Stimulated activated CD4-positive, alpha-beta T cell treated with anti-CD3 and anti-CD28 coated beads, Interleukin-2, amount 100 ng/mL, for 4 hours (primary cell): ENCODE measurements at places on chromosomes 1 and 21.

DNA sequence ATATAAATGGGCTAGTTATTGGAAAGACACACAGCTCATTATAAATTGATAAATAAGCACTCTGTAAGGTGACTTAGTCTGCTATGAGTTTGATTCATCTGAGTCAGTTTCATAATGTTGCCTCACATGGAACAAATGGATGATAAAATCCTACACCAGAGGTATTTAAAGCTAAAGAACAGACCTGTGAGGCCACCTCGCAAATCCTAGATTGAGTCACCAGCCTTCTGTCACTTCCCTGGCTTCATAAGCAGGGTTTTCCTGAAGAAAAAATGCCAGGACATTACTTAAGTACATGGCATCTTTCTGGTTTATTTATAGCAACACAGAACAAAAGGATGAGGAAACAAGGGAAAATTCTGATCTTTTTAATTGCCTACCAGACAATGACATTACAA, 18.4 kb downstream of the CD2 start:
- no peak for DNase-seq

DNA sequence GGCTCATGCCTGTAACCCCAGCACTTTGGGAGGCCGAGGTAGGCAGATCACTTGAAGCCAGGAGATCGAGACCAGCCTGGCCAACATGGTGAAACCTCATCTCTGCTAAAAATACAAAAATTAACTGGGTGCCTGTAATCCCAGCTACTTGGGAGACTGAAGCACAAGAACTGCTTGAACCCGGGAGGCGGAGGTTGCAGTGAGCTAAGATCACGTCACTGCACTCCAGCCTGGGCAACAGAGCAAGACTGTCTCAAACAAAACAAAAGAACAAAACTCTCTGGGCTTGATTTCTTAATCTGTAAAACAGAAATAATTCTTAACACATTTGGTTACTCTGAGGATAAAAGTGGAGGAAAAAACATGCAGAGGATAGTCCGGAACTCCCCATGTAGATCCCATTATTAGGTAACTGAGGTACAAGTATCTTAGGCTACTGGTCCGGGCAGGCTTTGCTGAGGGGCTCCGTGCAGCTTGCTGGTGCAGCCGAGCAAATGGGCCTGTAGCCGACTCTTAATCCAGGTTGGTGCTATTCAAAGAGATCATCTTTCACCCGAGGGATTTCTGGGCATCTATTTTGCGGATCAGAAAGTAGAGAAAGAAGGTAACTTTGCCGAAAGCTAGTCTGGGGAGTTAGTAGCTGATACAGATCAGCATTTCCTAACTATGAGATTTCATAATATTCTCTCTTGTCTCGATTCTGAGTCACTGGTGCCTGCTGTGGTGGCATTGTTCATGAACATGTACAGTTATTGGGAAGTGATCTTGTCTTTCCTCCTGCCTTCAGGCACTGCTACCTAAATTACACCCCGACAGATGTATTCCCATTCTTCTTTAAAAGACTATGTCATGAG, 56.8 kb downstream of the NFIA start:
- DNase-seq = no peak

DNA sequence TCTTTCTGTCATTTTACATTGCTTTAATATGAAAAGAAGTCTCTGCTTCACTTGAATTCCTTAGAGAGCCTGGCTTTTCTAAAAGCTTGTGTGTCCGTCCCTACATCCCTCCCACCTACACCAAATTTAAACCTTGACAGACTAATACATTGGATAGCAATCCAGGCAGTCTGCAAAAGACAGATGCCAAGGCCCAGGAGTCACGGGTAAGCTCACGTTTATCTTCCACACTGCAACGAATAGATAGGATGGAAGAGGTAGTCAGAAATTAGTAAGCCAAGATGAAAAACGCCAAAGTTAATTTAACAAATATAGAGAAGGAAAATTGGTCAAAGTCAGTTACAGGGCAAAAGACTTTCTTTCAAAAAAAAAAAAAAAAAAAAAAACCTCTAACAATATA, 338.1 kb downstream of the SMYD3 start:
- no peak for DNase-seq

- peak; percentile 27 for DNase-seq
These were observed 23.3 kb downstream of the CNIH4 start for GRCh38 chr1:224380003-224380402.

GRCh38 chr1:73044241-73045036, 762.1 kb upstream of the NEGR1 start:
- no peak for DNase-seq

- no peak for DNase-seq
These were observed 38.7 kb downstream of the DSTYK start for GRCh38 chr1:205172729-205173366.

- no peak for DNase-seq
These were observed 25.7 kb upstream of the LDLRAP1 start for GRCh38 chr1:25517476-25518394.

DNA sequence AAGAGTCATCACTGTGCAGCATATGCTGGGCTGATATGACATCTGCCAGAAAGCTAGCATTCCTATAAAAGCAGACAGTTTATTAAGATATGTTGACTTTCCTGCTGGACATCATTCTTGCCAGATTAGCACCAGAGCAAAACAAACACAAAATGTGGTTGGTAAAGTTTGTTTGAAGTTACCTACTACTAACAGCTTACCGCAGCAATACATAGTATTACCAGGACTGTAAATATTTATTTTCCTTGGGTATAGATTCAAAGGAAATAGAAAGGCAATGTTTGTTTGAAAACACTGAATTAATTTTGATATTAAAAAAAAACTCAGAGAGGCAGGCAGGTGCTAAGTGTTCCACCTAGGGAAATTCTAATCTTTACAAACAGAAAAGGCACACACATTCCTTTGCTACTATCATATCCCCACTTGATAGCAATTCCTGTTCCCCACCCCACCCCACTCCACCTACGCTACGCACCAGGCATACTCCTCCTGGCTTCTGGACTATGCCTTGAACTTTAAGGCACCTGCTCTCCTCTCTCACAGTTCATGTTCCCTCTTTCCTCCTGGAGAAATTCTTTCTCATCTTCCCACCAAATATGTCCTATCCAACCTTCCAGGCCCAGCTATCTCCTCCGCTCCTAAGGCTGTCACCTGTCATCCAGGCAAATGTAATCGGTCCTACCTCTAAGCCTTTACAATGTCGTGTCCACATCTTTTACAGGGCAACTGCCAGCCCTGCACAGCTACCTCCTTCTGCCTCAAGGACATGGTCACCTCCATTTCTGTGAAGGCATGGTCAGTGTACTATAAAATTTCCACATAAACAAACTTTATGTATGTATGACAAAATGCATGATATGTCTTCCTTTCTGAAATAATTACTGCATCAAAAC, 34.7 kb downstream of the PTPN14 start:
- DNase-seq = no peak
